Heart left ventricle (tissue), 16 donors: ENCODE measurements at places on chromosomes 11 and 22.
A peak's percentile ranks its signal among the peaks of the same experiment; 100 is the strongest.

- DNase-seq: peak; percentile 56
Observed at GRCh38 chr11:1074244-1075221, at the start of gene MUC2. Gene MUC2, plus strand, starts transcription at chr11:1074874.

DNA sequence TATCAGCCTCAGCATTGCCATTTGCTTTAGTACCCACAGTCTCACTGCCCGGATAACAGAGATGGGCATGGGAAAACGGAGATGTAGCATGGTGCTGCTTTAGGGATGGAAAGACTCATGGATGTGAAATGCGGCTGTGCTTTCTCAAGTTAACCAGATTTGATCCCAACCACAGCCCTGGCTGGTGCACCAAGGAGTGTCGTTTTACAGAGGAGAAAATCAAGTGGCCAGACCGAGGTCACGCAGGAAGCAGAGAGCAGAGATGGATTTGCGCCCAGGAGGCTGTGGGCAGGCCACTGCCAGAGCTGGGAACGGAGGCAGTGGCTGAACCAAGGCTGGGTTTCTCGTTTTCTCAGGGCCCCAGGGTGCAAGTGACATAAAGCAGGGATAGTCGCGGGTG, 9.0 kb downstream of the MB start:
- DNase-seq: no peak

DNA sequence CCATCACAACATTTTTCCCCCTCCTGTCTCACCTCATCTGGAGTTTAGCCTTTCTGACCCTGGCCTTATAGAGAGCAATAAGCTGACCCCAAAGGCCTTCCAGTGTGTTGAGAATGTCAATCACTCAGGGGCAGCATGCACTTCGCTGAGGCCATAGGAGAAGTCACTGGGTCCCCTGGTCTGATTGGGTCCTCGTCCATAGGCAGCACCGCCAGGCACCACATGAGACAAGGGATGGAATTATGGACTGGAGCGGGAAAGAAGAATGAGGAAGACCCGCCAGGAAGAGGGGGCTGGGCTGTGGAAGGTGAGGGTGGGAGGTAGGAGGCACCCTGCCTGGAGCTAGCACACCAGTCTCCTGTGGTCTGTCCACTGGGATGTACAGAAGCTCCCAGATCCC, 72.9 kb downstream of the DSCAML1 start:
- DNase-seq: no peak

DNA sequence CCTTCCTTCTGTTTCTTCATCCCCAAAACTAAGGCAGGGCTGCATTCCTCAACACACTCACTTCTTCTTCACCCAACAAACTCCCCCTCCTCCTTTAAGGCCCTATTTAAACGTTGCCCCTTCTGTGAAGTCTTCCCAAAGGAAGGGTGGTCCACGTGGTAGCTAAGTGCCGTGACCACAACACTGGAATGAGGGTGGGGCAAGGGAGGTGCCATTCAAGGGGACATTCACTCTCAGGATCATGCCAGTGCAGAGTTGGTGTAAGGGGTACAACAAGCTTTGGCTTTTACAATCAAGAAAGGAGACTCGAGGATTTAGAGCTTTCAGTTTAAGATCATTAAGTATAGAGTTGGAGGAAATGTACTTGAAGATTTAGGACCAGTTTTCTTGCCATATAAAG, 8.0 kb upstream of the MS4A10 start:
- no peak for DNase-seq

GRCh38 chr11:19951558-19952115, 208.6 kb downstream of the DBX1 start:
- DNase-seq: no peak

GRCh38 chr11:130312046-130312445, 2.7 kb downstream of the ZBTB44 start:
- no peak for DNase-seq

- DNase-seq: no peak
Observed at GRCh38 chr11:7696424-7696823, 9.9 kb downstream of the OVCH2 start.

- no peak for DNase-seq
Observed at GRCh38 chr11:124633355-124633754, 10.7 kb downstream of the TBRG1 start.

GRCh38 chr11:129331217-129331616, 44.4 kb upstream of the BARX2 start:
- no peak for DNase-seq

GRCh38 chr11:16111690-16112089, 244.7 kb downstream of the SOX6 start:
- DNase-seq: peak; percentile 30

GRCh38 chr11:131109790-131110189, 193.5 kb upstream of the SNX19 start:
- DNase-seq: no peak

- no peak for DNase-seq
Observed at GRCh38 chr11:86101941-86102407, 33.1 kb upstream of the PICALM start.

DNA sequence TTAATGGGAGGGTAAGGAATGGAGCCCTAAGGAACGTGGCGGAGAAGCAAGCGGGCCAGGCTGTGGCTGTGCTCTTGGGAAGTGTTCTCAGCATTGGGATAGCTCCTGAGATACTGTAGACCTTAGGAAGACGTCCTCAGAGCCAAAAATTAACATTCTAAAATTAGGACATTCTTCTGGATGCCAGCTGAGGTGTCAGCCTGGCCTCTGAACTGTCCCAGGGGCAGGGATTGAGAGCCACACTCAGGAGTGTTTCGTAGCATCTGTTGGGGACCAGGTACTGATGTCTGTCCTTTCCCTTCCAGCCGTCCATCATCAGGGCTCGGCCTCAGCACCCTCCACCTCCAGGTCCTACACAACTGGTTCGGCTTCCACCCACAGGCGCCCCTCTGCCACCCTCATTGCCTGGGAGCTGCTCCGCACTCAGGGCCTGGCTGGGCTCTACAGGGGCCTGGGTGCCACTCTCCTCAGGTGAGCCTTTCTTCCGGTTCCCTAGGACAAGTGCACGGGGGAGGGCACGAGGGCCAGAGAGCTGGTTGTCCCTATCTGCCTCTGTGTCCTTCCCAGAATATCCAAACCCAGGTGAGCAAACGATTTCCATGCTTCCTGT, 23.6 kb downstream of the SLC25A18 start:
- no peak for DNase-seq

DNA sequence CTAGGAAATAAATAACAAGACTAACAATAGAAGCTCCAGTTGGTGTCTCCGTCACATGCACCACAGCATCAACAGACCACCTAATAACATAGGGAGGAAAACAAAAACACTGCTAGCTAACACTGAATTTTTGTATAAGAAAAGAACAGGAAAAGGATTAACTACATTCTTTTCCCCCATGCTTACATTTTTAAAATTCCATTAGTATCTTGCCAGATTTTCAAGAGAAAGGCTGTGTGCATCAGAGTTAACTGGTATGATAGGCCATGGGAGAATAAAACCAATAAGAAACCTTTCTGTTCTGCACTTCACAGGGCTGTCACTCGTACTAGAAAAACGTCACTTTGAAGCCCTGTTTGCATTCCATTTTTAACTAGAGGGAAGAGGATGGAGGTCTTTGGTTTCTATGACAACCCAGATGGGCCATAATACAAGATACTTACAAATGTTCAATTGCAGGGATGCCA, 79.0 kb downstream of the LARGE2 start:
- no peak for DNase-seq

DNA sequence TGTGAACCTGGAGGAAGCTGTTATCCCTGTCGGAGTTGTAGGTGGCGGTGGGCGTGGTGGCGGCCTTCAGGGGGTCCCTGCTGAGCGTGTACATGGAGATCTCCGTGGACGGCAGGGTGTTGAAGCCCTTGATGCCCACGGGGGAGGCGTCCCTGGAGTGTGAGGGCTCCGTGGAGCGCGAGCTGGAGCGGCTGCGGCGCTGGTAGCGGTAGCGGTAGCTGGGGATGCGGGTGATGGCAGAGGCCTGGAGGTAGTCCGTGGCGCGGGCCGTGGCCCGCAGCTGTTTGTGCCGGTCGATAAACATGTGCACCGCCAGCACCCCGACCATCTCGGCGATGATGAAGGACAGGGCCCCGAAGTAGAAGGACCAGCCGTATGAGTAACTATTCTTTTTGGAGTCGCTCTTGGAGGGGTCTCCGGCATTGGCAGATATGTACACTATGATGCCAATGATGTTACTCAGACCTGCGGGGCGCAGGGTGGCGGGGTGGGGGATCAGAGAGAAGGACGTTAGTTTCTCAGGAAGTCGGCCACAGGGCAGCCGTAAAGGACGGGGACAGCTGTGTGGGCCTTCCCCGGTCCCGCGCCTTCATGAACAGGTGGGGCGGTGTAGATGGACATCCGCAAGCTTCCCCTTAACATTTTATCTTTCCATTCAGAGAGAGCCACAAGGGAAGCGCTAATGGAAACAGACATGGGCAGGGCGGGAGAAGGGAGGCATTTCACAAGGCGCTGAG, 35.6 kb upstream of the EIF3D start:
- no peak for DNase-seq

DNA sequence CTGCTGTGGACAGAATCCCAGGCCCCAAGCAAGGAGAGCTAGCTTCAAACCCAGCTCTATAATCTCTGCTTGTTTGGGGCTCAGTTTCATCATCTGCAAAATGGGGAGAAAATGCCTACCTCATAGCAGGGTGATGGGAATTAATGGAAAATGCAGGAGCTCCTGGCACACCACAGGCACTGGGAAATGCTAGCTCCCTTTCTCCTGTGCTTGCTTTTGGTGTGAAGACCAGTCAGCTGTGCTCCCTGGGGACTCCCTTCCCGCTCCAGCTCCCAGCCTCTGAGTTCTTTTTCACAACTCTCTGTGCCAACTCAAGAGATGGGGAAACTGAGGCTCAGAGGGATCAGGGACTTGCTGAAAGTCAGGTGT, 8.2 kb upstream of the SERPINH1 start:
- no peak for DNase-seq

DNA sequence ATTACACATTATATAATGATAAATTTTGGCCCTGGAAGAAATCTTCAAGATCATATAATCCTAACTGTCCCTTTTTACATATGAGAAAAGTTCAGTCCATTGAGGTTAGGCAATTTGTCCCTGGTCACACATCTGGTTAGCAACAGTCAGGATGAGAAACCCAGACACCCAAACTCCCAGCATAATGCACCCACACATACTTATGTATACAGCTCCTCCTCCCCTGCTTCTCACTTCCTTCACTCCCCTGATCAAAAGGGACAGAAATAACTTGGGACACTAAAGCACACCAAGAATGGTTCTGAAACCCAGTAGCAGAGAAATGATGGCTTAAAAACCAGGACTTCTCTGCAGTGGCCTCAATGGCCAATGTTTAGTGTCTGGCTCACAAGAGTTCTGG, 11.1 kb downstream of the NUMA1 start:
- no peak for DNase-seq

DNA sequence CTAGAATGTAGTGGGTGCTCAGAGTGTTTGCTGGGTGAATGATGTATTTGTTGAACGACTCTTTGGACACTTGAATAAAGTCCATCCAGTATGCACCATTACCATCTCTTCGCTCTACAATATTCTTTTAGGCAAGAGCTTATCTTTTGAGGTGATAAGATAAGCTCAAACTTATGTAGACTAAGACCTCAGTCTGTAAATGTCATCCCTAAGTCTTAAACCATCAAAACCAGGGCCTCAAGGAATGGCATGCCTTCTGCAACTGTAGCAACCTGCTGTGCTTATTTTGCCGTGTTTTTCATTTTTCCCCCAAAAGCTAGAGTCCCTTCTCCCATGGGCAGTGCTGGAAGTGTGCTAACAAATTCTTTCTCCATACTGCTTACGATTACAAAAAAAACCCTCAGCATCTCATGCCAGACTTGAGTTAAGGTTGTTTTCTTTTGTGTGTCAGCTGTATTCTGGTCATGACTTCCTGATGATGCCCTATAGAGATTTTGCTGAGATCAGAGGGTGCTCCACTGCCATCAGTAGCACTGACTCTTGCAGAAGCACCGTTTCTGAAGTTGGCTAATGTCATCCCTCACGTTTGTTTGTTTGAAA, 27.8 kb downstream of the LIMK2 start:
- no peak for DNase-seq

DNA sequence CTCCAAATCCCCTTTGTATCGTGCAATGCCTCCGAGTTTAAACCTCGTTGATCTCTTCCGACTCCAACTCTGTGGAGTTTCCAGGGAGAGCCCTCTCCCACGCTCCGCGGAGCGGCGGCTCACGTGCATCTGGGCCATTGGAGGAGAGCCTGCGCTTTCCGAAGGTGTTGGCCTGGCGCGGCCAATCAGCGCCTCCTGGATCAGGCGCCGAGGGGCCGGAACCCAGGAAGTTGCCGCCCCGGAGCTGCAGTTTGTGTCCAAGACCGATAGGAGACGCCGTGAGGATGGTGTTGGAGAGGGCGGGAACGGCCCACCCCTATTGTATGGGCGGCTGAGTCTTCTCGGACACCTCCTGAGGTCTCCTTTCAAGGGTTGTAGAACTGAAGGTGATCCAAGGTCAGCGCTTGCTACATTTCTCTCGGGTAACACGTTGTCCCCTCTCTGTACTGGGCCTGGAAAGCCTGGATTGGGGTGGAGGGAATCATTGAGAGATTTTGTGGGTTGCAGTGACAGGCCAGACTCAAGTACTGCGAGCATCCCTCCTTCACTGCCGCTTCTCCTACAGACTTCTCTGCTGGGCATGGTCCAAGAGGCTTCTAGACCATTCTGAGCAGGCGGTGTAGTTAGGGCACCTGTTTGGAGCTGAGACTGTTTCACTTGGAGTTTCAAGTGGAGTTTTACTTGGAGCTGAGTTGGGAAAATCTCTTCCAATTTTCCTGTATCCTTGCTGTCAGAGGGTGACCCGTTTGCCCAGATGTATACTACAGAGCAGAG, 1.7 kb downstream of the ADAMTS15 start:
- DNase-seq: peak; percentile 91

DNA sequence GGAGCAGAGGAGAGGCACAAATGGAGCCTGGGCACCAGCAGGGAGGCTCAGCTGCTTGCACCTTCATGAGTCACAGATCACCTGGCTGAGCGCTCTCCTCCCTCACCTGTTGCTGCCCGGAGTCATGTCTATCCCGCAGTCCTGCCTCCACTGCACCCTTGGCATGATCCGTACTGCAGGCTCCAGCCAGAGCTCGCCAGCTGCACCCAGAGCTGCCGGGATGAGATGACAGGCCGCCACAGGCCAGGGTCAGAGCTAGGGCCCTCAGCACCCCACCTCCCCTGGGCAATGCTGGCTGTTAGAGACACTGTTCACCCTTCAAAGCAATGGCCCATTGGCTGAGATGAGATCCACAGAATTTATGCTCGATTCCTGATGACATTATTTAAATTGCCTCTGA, 702.8 kb downstream of the TBC1D22A start:
- DNase-seq: no peak

DNA sequence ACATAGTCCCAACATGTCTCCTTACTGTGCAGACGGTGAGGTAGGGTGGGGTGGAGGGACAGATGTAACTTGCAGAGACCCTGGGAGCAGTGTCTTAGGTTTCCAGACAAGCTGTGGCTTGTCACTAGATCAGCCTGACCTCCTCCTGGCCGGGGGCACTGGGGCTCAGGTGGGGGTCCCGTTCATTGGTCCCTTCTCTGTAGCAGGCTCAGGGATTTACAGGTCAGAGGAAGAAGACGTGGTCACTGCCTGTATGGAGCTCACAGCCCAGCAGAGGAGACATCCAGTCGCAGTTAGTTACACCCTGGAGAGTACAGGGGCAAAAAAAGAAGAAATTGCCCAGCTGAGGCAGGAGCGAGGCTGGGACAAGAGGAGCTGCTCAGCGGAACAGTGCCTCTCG, 22.0 kb upstream of the TUB start:
- no peak for DNase-seq

- no peak for DNase-seq
Observed at GRCh38 chr11:62716816-62717215, 9.3 kb downstream of the GNG3 start.
